ENCODE measurements at places on chromosomes 11 and 22. TPM values are rescaled to one million over a fixed set of nuclear protein-coding genes. Genes with fewer than 3 reads are reported as not detected.

SPI1 gene
- total RNA-seq, result 7.9 TPM

TRIM29 gene
- total RNA-seq, result 0.94 TPM

ADM2 gene
- 0.06 TPM for total RNA-seq

GGTLC2 gene
- total RNA-seq, result not detected

AMOTL1 gene
- total RNA-seq, result 46.4 TPM

SEC14L3 gene
- not detected for total RNA-seq

DNAJB7 gene
- total RNA-seq, result not detected

SEC14L6 gene
- total RNA-seq, result 3.1 TPM

TYR gene
- 0.61 TPM for total RNA-seq

FAM227A gene
- total RNA-seq, result 5.9 TPM

OR51I1 gene
- total RNA-seq, result 0.28 TPM

CD3G gene
- 0.17 TPM for total RNA-seq

CREB3L1 gene
- 12.8 TPM for total RNA-seq

MB gene
- 0.50 TPM for total RNA-seq

HBB gene
- 1,170 TPM for total RNA-seq

GLB1L3 gene
- 0.28 TPM for total RNA-seq

OR8D1 gene
- not detected for total RNA-seq

OR2D2 gene
- total RNA-seq, result 0.22 TPM

ART1 gene
- not detected for total RNA-seq

OR56A1 gene
- total RNA-seq, result 0.06 TPM

MUC6 gene
- total RNA-seq, result not detected

LINC01488 gene
- total RNA-seq, result not detected

GALNT18 gene
- total RNA-seq, result 20.1 TPM

KRTAP5-2 gene
- not detected for total RNA-seq

CCDC116 gene
- total RNA-seq, result 0.20 TPM

CPT1A gene
- total RNA-seq, result 32.5 TPM

OR4C6 gene
- total RNA-seq, result not detected

TTLL12 gene
- 10.8 TPM for total RNA-seq

PVALB gene
- 10.0 TPM for total RNA-seq

MMP27 gene
- total RNA-seq, result not detected

SYT12 gene
- total RNA-seq, result 12.5 TPM

PSMA1 gene
- 155 TPM for total RNA-seq

BID gene
- total RNA-seq, result 24.7 TPM

DDTL gene
- total RNA-seq, result 0.20 TPM

PGA5 gene
- 0.50 TPM for total RNA-seq

GLYAT gene
- not detected for total RNA-seq

TNNT3 gene
- total RNA-seq, result 4.0 TPM

CTSW gene
- total RNA-seq, result 0.20 TPM

TEX54 gene
- total RNA-seq, result not detected

CSNK2A3 gene
- total RNA-seq, result 4.5 TPM

C11orf97 gene
- total RNA-seq, result 0.69 TPM

RFPL1 gene
- total RNA-seq, result not detected

SCGB1A1 gene
- not detected for total RNA-seq

CASTOR1 gene
- total RNA-seq, result 34.9 TPM

ZBTB16 gene
- total RNA-seq, result 17.9 TPM

NXPE2 gene
- 0.50 TPM for total RNA-seq

SLCO2B1 gene
- 25.4 TPM for total RNA-seq

CARD18 gene
- total RNA-seq, result not detected

OSM gene
- 0.39 TPM for total RNA-seq

MAPK8IP1 gene
- total RNA-seq, result 106 TPM

MIAT gene
- total RNA-seq, result 38.7 TPM

PDGFB gene
- total RNA-seq, result 9.8 TPM

GPR83 gene
- total RNA-seq, result 7.1 TPM

MOGAT2 gene
- total RNA-seq, result not detected

OR2AT4 gene
- under 0.01 TPM for total RNA-seq

MRGPRX4 gene
- not detected for total RNA-seq

ELFN2 gene
- 9.4 TPM for total RNA-seq

RSF1 gene
- total RNA-seq, result 80.3 TPM

FAT3 gene
- 44.5 TPM for total RNA-seq
